H1 (cell line): ENCODE measurements at places on chromosomes 7 and 10. TPM values are rescaled to one million over a fixed set of nuclear protein-coding genes. Genes with fewer than 3 reads are reported as not detected.

The FXYD4 gene
- total RNA-seq = not detected in 2 replicates

- peaks cover 2% of the 10 kb centered on the region for H3K4me1 ChIP-seq
- no peak overlapping the region for H3K4me3 ChIP-seq
- no peak overlapping the region for H3K27ac ChIP-seq
- H3K36me3 ChIP-seq = no peaks in the 10 kb centered on the region
- no peaks in the 10 kb centered on the region for H3K27me3 ChIP-seq
Observed at GRCh38 chr7:121204537-121204936, 124.3 kb upstream of the WNT16 start.

DNA sequence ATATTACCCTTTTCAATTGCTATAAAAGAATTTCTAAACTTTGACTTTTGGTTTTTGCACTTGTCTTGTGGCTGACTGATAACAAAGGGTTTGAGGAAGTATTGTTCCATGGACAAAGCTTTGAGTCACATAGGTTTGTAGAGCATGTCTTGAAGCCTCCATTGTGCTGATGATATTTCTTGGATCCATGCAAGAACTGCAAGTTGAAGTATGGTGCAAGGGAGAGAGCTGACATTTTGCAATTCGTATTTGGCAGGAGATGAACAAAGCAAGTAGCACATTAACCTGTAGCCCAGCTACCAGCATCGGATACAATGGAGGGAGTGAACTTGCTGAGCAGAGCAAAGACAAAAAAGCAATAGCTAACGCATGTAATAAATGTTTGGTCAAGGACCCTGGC is 23.4 kb downstream of the MGAM2 start:
- H3K36me3 ChIP-seq = no peaks in the 10 kb centered on the region
- no peak overlapping the region for H3K4me3 ChIP-seq
- H3K27me3 ChIP-seq = no peaks in the 10 kb centered on the region
- DNase-seq = no peak

GRCh38 chr7:503575-504111 is 16.0 kb downstream of the PDGFA start:
- no peak overlapping the region for H3K4me3 ChIP-seq
- H3K36me3 ChIP-seq = peaks cover 39% of the 10 kb centered on the region
- no peak overlapping the region for H3K27ac ChIP-seq
- no peak for DNase-seq
- no peaks in the 10 kb centered on the region for H3K4me1 ChIP-seq
- H3K27me3 ChIP-seq = no peaks in the 10 kb centered on the region
